ENCODE measurements at places on chromosomes 12 and 14.

DNA sequence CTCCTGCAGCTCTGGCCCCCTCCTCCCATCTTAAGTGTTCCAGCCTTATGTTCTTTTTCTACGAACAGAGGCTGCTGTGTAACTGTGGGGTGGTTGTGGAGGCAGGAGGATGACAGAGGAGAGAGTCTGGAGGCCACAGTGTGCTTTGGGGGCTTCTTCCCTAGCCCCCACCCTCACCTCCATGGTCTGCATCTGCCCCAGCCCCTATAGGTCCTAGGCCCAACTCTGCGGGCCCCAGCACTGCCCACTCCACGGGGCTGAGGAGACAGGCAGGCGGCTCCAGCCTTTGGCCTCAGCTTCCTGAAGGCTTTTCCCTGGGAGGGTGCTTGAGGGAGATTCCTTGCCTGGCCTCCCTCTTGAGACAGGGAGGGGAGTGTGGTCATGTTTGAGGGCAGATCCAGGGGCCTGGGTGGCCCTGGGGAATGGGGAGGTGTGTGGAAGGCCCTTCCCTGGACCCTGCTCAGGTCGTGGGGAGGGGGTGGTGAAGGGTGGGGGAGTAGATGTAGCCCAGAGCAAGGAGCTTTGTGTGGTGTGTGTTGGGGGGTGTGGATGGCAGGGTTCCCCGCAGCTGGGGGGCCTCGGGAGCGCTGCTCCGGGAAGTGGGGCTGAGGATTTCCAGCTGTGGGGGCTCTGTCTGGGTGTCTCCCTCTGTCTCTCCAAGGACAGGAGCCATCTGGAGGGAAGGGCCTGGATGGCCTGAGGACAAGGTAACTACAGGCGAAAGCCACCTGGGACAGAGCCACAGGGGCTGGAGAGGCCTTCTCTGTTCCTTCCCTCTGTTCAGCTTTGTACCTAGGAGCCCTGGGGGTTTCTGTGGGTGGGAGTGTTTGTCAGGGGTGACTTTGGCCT lies 1.1 kb downstream of the SMIM41 start:
- DNase-seq: no peak

DNA sequence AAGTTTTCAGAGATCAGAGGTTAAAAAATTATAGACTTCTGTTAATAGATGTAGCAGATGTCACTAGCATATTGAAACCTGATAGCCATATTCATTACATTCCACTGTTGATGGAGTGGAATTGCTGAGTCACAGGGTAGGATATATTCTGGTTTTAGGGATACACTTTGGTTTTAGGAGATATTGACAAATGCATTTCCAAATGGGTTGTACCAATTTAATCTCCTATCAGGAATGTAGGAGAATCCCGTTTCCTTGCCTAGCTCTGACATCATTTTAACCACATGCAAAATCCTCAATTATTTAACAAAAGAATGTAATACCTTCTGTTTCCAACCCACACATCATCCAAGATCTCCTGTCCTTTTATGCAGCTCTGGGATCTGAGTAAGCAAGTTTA lies 30.7 kb upstream of the ESR2 start:
- DNase-seq: no peak

DNA sequence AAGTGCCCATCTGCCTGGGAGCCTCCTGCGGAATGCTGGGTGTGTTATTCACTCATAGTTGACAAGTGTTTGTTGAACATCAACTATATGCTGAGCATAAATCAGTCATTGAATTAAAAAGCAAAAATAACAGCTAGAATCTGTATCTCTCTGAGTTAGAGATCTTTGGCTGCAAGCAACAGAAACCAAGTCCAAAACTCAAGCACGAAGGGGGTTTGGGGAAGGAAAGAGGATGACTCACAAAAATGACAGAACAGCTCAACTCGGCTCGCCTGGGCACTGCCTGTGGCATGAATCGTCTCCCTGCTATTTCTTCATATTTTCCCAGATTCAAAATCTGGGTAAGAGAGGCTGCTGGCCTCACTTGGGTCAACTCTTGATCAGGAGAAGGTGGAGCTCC lies 72.6 kb upstream of the NCOR2 start:
- DNase-seq: no peak

- no peak for DNase-seq
Measured at GRCh38 chr14:101017209-101017608, 113.7 kb upstream of the RTL1 start.

- no peak for DNase-seq
Measured at GRCh38 chr12:56339158-56339422, 406 bp downstream of the IL23A start.

GRCh38 chr12:15599266-15600037 lies 189.7 kb downstream of the EPS8 start:
- DNase-seq: no peak

GRCh38 chr12:96456265-96456974 lies 33.0 kb upstream of the CFAP54 start:
- DNase-seq: no peak

DNA sequence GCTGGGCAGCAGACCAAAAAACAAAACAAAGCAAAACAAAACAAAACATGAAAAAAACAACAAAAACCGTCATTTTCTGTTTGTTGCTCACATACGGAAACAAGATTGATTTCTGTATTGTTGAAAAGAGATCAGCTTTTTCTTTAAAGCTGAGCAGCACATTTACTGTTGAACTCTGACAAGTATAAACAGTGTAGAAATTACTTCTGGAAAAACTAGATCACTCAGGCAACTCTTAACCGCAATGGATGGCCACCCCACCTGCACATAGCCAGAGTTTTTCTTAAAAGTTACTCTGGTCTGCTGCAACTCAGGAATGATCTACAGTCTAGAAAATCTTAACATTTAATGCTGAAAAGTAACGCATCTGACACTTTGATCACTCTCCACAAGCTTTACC lies 80.9 kb downstream of the PPM1H start:
- no peak for DNase-seq

- no peak for DNase-seq
Measured at GRCh38 chr14:75183225-75183624, 6.8 kb upstream of the TMED10 start.

DNA sequence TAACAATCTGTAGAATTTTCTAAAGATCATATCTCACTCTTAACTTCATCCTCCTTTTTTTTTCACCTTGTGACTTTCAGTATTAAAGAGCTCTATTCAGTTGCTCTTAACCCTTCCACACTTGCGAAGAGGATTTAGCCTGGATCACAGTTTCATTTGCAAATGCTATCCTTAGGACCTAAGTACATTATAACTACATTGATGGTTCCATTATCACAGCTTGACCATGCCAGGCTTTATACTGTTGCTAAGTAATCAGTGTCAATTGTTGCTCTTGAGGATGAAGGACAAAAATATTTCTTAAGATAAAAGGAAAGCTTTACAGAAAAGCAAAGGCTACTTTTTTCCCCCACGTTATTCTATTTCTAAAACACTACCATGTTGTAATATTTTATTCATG lies 122.2 kb downstream of the PDZRN4 start:
- no peak for DNase-seq

DNA sequence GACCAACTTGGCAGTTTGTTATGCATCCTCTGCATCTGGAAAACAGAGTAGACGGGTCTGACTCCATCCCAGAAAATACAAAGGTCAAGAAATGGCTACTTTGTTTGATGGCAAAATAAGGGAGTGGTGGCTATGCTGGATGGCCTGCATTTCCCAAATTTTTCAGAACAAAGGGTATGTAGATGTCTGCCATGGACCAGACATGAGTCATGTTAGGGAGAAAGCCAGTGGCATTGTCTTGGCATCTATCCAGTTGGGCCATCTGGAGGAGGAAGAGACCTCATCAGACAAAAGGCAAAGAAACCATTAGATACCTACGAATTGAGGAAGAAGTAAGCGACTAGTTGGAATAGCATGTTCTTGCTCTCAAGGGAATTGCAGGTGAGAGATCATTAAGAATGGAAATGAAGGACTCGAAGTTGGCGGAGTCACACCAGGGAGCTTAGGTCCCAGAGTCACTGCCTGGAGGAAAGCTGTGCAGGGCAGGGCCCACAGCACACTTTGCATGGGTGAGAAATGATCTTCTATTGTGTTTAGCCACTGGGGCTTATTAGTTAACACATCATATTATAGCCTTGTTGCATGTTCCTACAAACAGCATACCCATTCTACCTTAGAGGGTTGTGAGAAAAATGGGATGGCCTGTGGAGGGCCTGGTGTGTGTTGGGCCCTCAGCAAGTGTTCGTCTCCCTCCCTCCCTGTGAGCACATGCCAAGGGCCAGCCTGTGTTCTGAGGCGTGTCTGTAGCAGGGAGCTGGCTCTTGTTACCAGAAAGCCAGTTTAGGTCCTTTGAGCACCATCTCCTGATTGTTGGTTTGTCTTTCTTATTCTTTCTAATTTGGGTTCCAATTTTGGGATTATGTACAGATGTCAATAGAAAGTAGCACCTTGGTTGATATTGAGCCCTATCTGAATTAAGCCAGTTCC lies 119.4 kb downstream of the KTN1 start:
- DNase-seq: no peak

- no peak for DNase-seq
Measured at GRCh38 chr12:109655578-109655977, 58.0 kb upstream of the FAM222A start.

GRCh38 chr14:46323404-46323762 lies 328.2 kb downstream of the RPL10L start:
- no peak for DNase-seq

DNA sequence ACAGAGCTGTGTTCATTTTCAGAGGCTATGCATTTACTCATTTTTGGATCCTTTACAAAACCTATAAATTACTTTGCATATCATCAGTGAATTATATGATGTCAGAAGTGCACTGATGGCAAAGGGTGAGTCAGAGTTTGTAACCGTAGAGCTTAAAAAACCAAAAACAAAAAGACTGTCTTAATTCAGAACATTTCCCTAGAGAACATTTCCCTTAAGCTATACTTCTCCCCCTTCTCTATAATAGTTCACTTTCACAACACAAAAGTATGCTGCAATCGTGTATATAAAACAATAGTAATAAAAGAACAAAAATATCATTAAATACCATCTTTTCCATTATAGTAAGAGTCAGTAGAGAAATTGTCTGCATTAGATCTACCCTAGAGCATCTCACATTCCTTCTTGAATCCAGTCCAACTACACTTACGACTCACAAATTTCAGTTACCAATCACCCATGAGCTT lies 934.9 kb downstream of the LRFN5 start:
- no peak for DNase-seq

- peak; percentile 68 for DNase-seq
Measured at GRCh38 chr12:111529424-111530368, 69.4 kb downstream of the ATXN2 start.

DNA sequence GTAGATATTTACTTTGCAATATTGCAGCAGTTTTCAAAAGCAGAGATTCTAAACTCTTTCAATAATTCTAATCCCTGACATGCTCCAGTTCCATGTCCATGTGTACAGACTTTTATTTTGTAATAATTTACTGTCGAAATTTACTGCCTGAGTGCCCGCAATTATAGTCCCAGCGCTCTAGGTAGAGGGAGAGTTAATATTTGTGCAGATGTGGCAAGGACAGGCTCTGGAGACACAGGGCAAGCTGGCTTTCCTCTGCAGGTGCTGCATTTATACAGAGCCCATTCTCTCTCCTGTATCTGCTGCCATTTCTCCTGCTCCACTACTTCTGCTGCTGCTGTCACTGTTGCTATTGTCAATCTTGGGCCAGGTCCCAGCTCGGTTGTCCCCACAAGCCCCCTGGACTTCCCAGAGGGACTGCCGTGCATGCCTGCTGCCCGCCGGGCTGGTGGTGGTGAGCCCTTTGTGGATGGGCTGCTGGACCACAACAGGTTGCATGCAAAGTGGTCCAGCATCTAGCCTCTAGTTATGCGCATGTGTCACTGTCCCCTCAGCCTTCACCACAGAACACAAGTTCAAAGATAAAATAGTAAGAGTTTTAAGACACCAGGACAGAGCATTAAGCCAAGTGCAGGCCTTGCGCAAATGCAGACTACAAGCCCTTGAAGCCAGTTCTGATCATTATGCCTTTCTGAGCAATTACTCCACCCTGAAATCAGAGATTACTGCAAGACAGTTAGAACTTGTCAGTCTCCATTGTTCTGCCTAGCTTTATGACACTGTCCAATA lies 40.8 kb upstream of the CSRP2 start:
- DNase-seq: no peak

GRCh38 chr14:89267163-89267562 lies 149.9 kb downstream of the FOXN3 start:
- no peak for DNase-seq

- DNase-seq: no peak
Measured at GRCh38 chr12:115623764-115624334, 653.6 kb downstream of the MED13L start.

GRCh38 chr14:63045612-63046320 lies 508 bp upstream of the KCNH5 start:
- DNase-seq: no peak

GRCh38 chr12:119838826-119839600 lies 38.1 kb downstream of the CIT start:
- DNase-seq: no peak

DNA sequence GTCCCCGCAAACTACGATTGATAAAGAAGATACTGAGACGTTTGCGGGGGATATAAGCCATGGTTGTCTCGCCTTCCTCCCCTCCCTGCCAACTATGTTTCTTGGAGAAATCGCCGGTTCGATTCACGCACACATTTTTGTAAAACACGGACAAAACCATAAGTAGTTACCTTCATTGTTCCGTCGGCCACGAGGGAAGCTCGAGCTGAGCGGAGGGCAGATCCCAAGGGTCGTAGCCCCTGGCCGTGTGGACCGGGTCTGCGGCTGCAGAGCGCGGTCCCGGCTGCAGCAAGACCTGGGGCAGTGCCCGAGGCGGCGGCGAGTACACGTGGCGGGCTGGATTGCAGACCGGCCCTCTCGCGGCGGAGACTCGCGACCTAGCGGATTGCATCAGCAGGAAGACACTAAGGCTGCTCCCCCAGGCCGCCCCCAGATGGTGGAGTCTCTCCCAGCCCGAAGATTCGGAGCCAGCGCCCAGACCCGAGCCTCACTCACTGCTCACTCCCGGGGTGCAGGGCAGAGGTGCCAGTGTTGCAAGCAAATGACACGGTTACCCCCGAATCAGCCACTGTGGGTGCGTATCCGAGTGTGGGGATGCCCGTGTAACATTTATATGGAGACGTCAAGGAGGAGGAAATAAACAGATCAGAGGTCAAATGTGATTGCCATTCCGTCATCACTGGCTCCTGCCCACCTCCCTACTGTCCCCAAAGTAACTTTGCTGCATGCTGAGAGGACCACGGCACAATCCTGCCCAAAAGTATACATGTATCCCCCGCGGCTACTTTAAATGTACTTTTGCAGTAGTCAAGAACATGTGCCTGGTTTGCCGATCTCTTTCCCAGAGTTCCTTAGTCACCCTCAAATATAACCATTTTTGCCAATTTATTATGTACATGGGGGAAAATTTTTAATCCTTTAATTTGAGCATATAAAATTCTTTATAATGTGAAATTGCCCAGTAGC lies at the start of gene BCAT1:
Gene BCAT1, minus strand, starts transcription at position 345 of the 966 bp plus-strand sequence. Its CDS starts 169 bp downstream, at position 176.
- peak; percentile 52 for DNase-seq
